ENCODE measurements at places on chromosomes 7 and 10. TPM values are rescaled to one million over a fixed set of nuclear protein-coding genes. Genes with fewer than 3 reads are reported as not detected.
A peak's percentile ranks its signal among the peaks of the same experiment; 100 is the strongest.

LOXL4 gene
- 20.8 TPM for total RNA-seq

DNA sequence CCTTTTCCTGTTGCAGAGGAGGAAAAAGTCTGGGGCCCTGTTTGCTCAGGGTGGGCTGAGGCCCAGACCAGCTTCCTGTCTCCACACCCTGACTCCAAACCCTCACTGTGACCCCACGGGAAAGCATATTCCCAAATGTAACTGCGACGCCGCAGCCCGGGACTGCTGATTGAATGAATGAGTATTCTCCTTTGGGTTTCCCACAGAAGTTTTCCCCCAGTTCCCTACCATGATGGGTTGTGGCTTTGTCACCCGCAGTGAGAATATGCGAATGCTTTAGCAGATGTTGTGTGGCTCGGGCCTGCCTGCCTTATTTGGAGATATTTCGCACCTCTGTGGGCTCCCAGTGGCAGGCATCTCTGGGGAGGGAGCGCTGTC lies 50.6 kb downstream of the MGMT start:
- H3K4me1 ChIP-seq = no peaks in the 10 kb centered on the region
- no peaks in the 10 kb centered on the region for H3K27me3 ChIP-seq
- no peaks in the 10 kb centered on the region for H3K36me3 ChIP-seq
- H3K4me3 ChIP-seq = no peak overlapping the region
- no peak for DNase-seq
- no peak overlapping the region for H3K27ac ChIP-seq

DNA sequence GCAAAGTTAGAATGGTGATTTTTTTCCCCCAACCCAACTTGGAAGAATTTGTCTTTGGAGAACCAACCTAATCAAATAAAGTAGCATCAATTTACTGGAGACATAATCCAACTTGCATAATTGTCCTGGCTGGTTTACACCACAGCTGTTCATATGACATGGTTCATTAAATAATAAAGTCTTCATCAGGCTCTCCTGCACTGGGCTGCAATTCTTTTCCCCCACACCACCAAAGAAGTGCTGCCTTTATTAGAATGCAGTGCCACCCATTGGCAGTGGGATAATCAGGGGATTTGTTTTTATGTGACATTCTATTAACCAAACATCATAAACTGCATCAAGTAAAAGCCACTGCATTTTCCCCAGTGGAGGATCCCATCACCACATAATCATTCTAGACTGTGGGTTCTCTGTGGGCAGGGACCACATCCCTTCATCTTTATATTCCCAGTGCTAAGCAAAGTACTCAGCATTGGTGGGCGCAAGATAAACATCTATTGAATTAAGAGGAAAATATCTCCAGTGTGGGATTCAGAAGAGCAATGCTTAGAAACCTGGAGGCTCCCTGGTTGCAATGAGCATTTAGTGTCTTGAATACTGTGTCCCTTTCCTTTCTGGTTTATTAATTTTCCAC lies 322.0 kb downstream of the KCNMA1 start:
- H3K27ac ChIP-seq = no peak overlapping the region
- no peak for DNase-seq
- no peaks in the 10 kb centered on the region for H3K36me3 ChIP-seq
- H3K4me3 ChIP-seq = no peak overlapping the region
- H3K27me3 ChIP-seq = peaks cover 4% of the 10 kb centered on the region

DNA sequence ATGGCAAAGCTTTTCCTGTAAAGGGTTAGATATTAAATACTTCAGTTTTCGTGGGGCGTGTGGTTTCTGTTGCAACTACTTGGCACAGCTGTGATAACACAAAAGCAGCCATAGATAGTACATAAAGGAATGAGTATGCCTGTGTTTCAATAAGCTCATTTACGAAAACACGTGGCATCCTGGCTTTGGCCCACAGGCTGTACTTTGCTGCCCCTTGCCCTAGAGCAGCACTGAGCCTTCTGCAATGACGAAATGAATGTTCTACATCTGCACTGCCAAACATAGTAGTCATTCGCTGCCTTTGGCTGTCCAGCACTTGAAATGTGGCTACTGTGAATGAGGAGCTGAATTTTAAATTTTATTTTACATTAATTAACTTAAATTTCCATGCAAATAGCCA lies 376.2 kb upstream of the TPK1 start:
- no peaks in the 10 kb centered on the region for H3K36me3 ChIP-seq
- no peak overlapping the region for H3K4me3 ChIP-seq
- no peak for DNase-seq
- H3K4me1 ChIP-seq = no peaks in the 10 kb centered on the region
- H3K27me3 ChIP-seq = no peaks in the 10 kb centered on the region

SPDYE1 gene
- not detected for total RNA-seq

DNA sequence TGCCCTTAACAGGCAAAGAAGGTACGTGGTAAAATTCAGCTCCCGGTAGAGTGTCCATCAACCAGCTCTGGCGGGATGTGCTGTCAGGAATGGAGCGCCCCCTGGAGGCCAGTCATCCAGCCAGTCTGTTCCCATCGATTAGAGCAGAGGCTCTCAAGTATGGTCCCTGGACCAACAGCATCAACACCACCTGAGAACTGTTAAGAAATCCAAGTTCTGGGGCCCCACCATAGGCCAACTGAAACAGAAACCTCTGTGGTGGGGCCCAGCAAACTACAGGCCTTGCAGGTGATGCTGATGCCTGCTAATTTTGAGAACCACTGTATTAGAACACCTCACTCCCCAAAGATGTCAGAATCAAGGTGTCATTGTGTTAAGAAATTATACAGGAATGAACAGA lies 109.2 kb downstream of the DPY19L1 start:
- no peak overlapping the region for H3K4me3 ChIP-seq
- H3K27me3 ChIP-seq = no peaks in the 10 kb centered on the region
- H3K4me1 ChIP-seq = no peaks in the 10 kb centered on the region
- no peak for DNase-seq
- no peak overlapping the region for H3K27ac ChIP-seq
- no peaks in the 10 kb centered on the region for H3K36me3 ChIP-seq

DNA sequence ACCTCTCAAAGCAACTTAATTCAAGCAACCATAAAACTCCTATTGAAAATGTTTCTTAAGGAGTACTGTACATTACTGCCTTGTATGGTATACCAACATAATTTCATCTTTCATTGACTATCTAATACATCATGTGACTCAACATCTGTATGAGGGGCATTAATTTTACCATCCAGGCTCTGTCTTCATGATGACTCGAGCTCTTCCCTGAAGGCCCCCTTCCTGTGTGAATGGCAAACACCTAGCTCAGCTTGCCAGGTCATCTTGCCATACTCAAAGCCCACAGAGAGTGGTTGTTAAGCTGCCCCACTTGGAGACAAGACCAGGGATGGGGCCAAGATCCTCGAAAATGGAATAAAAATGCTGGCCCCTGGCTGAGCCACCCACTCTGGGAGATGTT lies 82.4 kb downstream of the SGMS1 start:
- no peak for DNase-seq
- H3K27me3 ChIP-seq = no peaks in the 10 kb centered on the region
- H3K4me3 ChIP-seq = no peak overlapping the region

DNA sequence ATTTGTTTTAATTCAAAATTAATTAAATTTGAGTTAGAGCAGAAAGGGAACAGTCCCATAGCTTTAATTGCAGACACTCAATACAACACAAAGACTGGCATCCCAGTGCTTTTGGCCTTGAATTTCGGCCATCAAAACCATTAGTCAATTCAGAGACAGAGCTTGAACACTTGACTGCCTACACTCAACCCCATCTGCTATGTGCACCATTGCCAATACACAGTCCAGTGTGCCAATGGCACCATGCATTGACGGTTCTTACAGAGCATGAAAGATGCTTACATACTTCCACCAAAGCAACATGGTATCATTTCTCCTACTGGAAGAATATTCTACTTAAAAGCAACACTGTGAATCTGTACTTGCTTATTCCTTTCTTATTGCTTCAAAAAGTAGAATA lies 43.6 kb upstream of the LRRTM3 start:
- no peak for DNase-seq
- no peaks in the 10 kb centered on the region for H3K36me3 ChIP-seq
- no peaks in the 10 kb centered on the region for H3K4me1 ChIP-seq

WASHC2C gene
- 27.2 TPM for total RNA-seq

DNA sequence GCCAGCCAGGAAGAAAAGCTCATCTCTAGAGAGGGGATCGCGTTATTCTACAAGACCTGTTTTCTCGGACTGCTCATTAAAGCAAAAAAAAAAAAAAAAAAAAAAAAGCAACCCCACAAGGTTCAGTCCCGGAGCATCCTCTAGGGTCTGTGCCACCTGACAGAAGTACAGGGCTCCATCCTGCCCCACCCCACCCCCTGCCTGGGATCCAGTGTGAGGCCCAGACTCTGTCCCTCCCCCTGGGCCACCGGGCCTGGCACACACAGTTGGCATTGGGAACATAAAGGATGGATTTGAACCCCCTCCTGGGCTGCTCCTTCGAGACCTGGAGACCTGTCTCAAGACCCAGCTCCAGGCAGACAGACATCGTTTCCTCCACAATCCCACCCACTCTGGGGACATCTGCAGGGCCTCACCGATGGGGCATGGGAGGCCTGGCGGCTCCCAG lies 688 bp downstream of the ORAI2 start:
- no peaks in the 10 kb centered on the region for H3K27me3 ChIP-seq
- peak overlapping the region; percentile 51 for H3K27ac ChIP-seq
- H3K36me3 ChIP-seq = peaks cover 7% of the 10 kb centered on the region
- H3K4me1 ChIP-seq = peaks cover 4% of the 10 kb centered on the region
- peak overlapping the region; percentile 85 for H3K4me3 ChIP-seq

NKX2-3 gene
- total RNA-seq = not detected

GRCh38 chr10:122269059-122269687 lies 1.9 kb upstream of the BTBD16 start:
- no peaks in the 10 kb centered on the region for H3K27me3 ChIP-seq
- no peak overlapping the region for H3K27ac ChIP-seq
- H3K36me3 ChIP-seq = no peaks in the 10 kb centered on the region
- H3K4me1 ChIP-seq = peaks cover 12% of the 10 kb centered on the region

NPC1L1 gene
- total RNA-seq = not detected

GRCh38 chr10:43594944-43595589 lies 11.2 kb upstream of the ZNF485 start:
- H3K27me3 ChIP-seq = peaks cover 3% of the 10 kb centered on the region
- peak overlapping the region; percentile 30 for H3K27ac ChIP-seq
- peak overlapping the region; percentile 28 for H3K4me3 ChIP-seq
- DNase-seq = peak; percentile 50
- peaks cover 3% of the 10 kb centered on the region for H3K4me1 ChIP-seq

GRCh38 chr7:119545118-119545517 lies 727.9 kb upstream of the KCND2 start:
- H3K27ac ChIP-seq = no peak overlapping the region
- peak; percentile 26 for DNase-seq
- no peaks in the 10 kb centered on the region for H3K36me3 ChIP-seq

CALHM1 gene
- total RNA-seq = not detected

GRCh38 chr7:21580073-21580521 lies 37.3 kb downstream of the DNAH11 start:
- H3K27ac ChIP-seq = no peak overlapping the region
- no peak overlapping the region for H3K4me3 ChIP-seq
- DNase-seq = peak; percentile 57
- H3K36me3 ChIP-seq = no peaks in the 10 kb centered on the region
- H3K4me1 ChIP-seq = peaks cover 2% of the 10 kb centered on the region

- peaks cover 5% of the 10 kb centered on the region for H3K4me1 ChIP-seq
- H3K36me3 ChIP-seq = no peaks in the 10 kb centered on the region
- DNase-seq = peak; percentile 6
These were observed 47.6 kb upstream of the PDE1C start for GRCh38 chr7:32117837-32118236.

DNA sequence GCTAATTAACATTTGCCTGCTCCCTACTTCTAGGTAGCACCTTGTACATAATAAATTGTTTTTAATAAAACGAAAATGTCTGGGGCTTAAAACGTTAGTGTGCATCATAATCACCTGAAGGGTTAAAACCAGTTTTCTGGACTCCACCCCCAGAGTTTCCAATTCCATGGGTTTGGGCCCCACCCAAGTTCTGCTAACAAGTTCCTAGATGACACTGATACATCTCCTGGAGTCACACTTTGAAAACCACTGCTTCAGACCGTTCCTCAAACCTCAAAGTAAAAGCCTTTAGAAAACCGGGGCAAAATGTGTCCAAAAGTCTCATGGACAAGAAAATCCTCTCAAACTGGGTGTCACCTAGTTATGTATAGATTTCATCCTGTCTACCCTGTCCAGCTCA lies 9.3 kb downstream of the OSBPL3 start:
- DNase-seq = no peak
- H3K4me3 ChIP-seq = no peak overlapping the region
- H3K27ac ChIP-seq = peak overlapping the region; percentile 93
- H3K27me3 ChIP-seq = no peaks in the 10 kb centered on the region

POU6F2 gene
- not detected for total RNA-seq

DNA sequence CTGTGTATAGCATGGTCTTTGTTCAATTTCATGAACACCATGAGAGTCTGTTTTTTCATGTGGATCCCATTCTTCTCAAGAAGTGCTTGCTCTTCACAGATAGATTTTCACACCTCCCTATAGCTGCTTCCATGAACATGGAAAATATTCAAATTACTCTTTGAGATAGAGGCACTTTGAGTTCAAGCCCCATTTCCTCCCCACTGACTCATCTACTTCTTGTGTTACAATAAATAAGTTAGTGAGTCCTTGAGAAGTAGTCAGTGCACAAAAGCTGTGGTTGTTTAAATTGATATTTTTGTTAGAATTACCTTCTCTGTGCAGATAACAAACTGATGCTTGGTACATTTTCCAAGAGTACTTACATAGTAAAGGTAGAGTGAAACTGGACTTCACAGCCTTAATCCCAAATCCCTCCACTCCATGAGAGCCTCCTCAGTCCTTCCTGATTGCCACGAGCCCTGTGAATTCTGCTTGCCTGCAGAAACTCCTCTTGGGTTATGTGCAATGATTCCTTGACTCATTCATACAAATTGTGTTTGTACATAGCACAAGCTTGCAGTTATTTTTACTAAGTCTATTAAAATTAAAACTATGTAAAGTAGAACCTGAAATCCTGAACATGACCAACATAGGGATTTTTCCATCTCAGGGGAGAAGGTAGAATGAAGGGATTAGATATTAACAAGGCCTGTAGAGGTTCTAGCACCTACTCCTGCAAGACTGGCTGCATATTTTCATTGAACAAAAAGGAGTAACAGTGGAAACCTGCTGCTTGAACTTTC lies 496.2 kb downstream of the TNS3 start:
- no peaks in the 10 kb centered on the region for H3K27me3 ChIP-seq
- H3K4me1 ChIP-seq = peaks cover 14% of the 10 kb centered on the region
- H3K36me3 ChIP-seq = no peaks in the 10 kb centered on the region
- H3K27ac ChIP-seq = no peak overlapping the region

Data from IMR-90 (cell line).